NCI-H146 (cell line): ENCODE measurements at places on chromosomes 5 and 9.

- no peak for DNase-seq
Measured at GRCh38 chr9:80968611-80969010, 720.7 kb downstream of the TLE1 start.

DNA sequence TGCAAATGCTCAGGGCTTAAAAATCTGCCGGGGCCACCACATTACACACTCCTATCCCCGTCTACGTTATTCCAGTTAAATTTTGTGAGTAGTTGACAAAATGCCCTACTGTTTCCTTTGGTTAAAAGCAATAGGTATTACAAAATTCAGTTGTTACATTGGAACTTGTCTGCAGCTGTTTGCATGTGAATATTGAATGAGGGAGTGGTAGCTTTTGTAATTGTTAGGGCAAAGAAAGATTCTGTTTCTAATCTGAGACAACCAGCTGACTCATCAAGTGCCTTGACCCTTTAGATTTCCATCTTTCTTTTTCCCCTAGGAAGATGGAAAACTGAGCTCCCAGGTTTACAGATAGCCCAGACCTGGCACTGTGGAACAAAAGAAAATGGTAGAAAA lies 30.2 kb downstream of the MAML1 start:
- DNase-seq: no peak

GRCh38 chr5:79975422-79975821 lies 15.6 kb downstream of the MTX3 start:
- no peak for DNase-seq

GRCh38 chr9:91285729-91286353 lies 75.9 kb downstream of the AUH start:
- no peak for DNase-seq

DNA sequence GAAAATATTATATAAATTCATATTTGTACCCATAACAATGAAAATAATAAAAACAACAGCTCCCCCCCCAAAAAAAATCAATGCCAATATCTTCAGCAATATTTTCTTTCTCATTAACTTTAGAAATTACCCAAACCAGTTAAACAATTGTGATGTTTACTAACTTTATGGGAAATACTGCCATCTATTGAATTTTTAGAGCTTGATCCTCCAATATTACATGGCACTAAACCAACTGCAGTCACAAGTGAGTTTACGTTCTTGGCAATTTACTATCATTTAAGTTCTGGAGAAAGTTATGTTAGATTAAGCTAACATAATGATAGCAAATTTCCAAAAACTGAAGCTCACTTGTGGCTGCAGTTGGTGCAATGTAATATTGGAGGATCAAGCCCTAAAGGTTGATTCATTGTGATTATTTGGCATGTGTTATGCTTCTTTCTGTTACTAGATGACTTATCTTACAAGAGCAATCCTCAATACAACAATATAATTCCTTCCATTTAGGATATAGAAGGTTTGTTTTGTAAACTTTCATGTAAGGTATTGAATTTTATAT lies 379.5 kb downstream of the CDH18 start:
- no peak for DNase-seq

DNA sequence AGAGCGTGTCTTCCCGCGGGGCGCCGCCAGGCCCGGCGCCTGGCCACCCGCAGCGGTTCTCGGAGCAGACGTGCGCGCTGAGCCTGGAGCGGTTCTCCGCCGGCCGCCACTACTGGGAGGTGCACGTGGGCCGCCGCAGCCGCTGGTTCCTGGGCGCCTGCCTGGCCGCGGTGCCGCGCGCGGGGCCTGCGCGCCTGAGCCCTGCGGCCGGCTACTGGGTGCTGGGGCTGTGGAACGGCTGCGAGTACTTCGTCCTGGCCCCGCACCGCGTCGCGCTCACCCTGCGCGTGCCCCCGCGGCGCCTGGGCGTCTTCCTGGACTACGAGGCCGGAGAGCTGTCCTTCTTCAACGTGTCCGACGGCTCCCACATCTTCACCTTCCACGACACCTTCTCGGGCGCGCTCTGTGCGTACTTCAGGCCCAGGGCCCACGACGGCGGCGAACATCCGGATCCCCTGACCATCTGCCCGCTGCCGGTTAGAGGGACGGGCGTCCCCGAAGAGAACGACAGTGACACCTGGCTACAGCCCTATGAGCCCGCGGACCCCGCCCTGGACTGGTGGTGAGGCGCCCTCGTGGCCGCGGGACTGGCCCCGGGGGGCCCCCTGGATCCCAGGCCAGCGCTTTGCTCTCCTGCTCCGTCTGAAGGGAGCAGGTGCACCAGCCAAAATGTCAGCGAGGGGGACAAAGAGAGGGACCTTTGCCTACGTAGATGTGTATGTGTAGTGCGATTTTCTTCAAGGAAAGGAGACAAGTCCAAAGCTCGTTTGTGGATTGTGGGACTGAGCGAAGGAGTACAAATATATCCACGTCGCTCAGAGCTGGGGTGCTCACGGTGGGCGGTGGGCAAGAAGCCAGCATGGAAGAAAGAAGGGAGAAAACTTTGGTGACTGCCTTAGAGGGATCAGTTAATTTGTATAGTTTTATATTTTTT lies 19.5 kb downstream of the BTNL9 start:
- DNase-seq: no peak

DNA sequence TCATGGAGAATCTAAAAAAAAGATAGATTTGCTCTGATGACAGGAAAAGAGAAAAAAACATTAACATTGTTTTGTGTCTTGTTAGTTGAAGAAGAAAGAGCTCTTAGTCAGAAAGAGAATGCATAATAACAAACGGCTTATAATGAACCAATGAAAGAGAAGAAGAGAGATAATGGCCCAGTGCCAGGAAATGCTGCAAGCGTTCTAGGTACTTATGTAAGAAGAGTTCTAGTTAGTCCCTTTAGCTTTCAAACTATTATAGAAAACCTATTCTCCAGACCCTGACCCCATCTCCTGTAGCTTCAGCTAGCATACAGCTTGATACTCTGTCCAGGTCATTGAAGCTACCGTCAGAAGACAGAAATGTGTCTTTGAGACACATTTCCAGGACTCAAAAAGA lies 70.2 kb downstream of the FBXL17 start:
- no peak for DNase-seq

GRCh38 chr5:147898875-147899401 lies 7.4 kb downstream of the C5orf46 start:
- DNase-seq: no peak

DNA sequence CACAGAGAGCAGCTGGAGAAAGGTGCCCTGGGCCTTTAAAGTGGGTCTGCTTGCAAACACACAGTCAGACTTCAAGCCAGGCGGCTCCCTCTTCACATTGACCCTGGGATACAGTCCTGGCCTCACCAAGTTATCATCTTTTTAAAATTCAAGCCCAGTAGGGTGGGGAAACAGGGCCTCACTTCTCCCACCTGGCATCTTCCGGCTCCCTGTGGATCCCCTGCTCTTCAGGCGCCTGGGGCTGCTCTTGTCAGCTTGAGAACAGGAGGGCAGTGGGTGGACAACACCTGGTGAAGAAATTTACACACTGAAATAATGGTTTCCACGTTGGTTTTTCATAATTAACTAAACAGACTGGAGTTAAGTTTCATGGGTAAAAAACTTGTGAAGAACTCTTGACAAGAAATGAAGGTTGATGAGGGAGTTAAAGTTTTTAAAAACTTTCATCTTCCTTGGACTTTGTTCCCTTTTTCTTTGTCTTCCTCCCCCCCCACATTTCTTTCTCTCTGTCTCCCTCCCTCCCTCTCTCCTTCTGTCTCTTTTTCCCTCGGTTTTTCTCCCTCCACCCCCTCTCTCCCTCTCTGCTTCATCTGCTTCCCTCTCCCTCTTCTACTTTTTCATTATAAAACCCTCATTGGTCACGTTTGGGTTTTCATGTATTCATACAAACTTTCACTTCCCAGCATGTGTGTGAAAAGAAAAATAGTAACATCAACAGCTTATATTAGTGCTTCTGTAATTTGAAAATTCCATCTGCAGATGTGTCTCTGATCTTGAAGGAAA lies 219.6 kb downstream of the DMRT2 start:
- no peak for DNase-seq

DNA sequence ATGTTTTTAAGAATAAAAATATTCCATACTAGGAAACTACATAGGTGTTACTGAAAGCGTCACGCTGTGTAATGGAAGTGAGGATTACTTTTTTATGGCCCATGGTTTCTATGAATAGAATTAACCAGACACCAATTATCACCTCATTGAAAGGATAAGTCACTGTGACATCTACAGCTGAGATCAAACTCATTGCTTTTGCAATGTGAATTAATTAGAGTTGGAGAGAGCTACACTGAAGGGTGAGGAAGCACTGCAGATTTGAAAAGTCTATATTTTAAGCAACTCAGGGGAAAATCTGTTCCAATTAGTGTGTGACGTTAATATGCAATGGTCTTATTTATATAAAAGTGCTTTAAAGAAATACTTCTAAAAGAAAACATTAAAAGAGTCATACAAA lies 1300.1 kb upstream of the DMAC1 start:
- peak; percentile 94 for DNase-seq

- DNase-seq: no peak
Measured at GRCh38 chr5:93603078-93603792, 20.2 kb downstream of the NR2F1 start.

- DNase-seq: no peak
Measured at GRCh38 chr5:39517800-39518199, 93.0 kb upstream of the DAB2 start.

DNA sequence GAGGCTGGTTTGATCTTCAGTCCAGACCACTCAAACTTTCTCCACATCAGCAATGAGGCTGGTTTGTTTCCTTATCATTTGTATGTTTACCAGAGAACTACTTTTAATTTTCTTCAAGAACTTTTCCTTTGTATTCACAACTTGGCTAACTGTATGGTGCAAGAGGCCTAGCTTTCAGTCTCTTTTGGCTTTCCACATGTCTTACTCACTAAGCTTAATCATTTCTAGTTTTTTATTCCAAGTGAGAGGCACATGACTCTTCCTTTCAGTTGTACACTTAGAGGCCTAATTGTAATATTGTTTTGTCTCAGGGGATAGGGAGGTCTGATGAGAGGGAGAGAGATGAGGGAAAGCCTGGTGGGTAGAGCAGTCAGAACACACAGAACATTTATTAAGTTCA lies 554.0 kb upstream of the ARRDC3 start:
- DNase-seq: no peak

DNA sequence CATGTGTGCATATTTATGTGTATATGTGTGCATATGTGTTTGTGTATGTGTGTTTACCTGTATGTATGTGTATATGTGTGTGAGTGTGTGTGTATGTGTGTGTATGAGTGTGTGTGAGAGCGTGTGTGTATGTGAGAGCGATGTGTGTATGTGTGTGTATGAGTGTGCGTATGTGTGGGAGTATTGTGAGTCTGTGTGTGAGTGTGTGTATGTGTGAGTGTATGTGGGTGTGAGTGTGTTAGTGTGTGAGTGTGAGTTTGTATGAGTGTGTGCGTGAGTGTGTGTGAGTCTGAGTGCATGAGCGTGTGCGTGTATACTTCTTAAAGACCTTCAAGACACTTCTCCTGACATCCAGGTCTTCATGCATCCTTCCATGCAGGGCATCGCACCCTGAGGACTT lies 49.6 kb downstream of the CFAP77 start:
- no peak for DNase-seq

DNA sequence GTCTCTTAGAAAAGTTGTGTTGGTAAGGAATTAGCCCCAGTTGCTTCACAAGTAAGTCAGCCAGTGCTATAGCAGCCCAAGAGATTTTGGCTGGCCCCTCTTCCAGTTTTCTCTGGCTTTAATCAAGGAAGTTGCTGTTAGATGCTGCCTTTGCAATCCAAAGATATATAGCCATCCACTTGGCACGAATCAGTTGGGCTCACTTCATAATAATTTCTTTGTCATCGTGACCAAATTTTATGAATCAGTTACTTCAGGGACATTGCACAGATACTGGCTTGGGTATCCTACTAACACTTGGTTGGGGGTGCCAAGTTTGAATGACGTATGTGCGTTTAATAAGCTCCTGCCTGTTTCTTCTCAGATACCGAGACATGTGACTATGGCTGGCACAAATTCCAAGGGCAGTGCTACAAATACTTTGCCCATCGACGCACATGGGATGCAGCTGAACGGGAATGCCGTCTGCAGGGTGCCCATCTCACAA lies 81.5 kb downstream of the VCAN start:
- DNase-seq: no peak

- DNase-seq: no peak
Measured at GRCh38 chr5:17279487-17279886, 62.1 kb downstream of the BASP1 start.

DNA sequence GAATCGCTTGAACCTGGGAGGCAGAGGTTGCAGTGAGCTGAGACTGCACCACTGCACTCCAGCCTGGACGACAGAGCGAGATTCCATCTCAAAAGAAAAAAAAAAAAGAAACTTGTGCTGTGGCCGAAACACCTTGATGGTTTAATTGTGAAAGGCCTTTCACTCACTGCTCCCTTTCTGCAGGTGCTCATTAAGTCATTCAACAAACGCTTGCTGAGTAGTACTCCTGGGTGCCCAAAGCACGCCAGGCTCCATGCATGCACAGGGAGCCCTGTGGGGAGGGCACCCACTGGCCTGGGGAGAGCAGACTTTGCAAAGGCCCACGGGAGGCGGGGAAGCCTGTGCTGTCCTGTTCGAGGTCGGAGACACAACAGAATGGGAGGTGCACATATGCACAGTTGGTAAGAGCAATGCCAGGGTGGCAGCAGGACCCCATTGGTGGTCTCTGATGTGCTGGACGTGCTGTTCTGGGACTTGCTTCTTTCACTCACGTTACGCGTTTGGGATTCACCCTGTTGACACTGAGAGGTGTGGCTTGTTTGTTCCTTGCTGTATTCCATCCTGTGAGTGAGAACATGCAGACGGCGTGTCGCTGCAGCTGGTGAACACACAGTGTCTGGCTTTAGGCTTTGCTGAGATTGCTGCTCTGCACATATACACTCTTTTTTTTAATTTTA lies 3.0 kb upstream of the ENTPD2 start:
- no peak for DNase-seq

DNA sequence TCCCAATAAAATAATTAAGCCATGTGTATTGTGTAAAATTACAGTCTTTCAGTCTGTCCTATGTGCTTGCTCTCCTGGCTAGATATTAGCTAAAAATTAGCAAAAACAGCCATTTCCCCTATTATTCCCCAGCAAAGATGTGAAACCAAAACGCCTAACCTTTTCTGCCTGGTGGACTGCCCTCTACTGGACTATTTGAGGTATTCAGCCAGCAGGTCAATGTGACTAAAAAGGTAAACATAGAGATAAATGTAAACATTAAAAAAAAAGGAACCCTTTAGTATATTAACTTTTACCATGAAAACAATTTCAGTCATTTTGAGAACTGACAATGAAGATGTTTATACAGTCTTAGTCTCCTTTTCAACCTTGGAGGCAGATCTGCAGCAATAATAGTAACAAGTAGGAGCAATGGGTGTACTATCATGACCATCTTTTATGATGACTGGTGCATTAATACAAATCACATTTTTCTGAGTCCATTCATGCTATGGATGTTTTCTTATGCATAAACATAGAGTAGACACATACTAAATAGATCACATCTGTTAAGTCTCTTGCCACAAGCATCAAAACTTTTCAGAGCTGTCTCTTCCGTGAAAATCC lies 10.1 kb downstream of the ATG12 start:
- DNase-seq: peak; percentile 39
